ENCODE measurements at places on chromosomes 5 and 9. TPM values are rescaled to one million over a fixed set of nuclear protein-coding genes. Genes with fewer than 3 reads are reported as not detected.

Gene TUT7
- total RNA-seq, result 24.5 TPM

Gene ACOT12
- total RNA-seq, result not detected

Gene FBP2
- total RNA-seq, result not detected

Gene MRRF
- total RNA-seq, result 27.8 TPM

DNA sequence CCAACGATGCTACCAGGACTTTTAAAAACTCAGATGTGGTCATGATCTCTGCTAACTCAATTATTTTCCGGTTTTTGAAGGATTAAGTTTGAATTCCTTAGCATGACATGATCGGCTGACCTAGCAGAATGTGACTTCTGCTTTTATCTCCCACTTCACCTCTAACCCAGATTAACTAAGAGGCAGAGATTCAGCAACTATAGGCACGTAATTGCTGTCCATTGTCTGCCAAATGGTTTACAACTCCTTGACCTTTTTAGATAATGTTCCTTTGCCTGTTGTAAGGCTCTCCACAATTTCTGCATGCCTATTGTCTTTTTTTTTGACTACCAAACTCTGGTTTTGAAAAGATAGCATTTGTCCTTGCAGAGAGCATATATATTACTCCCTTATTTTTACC lies 268.2 kb downstream of the BRINP1 start:
- DNase-seq, result no peak

DNA sequence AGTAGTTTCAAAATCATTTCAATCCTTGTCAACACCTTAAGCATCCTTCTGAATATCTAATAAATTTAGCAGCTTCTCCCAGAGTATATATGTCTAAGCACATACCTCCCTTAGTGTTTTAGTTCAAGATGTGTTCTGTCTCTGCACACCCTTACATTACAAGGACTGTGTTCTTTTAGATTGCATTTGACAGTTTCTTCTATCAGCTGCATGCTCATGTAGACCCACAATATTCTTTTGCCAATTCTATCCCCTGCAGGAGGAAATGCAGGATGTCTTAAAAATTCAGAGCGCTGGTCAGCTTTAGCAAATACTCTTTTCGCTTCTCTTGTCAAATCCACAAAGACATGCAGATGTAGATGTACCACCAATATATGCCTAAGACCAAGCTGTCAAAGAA lies 145.8 kb upstream of the SLC30A5 start:
- no peak for DNase-seq

GRCh38 chr9:88258024-88258423 lies 119.7 kb upstream of the SPATA31C2 start:
- no peak for DNase-seq

- no peak for DNase-seq
These were observed 19.8 kb upstream of the INPP5E start for GRCh38 chr9:136459425-136459824.

DNA sequence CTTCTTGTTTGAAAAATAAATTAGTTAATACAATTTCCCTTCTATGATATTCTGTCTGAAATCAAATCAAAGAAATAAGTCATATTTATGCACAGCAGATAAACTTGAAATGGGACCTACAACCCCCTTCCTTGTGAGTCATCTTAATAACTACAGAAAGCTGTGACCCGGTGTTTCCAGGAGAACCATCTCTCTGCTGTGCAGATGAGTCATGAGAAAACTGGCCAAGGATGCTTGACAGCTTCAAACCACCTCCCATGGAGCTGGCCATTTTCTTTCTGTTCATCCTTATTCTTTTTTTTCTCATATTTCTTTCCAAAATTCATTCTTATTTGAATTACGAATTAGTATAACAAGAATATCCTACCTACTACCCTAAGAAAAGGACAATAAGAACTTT lies 43.4 kb upstream of the NR4A3 start:
- no peak for DNase-seq

DNA sequence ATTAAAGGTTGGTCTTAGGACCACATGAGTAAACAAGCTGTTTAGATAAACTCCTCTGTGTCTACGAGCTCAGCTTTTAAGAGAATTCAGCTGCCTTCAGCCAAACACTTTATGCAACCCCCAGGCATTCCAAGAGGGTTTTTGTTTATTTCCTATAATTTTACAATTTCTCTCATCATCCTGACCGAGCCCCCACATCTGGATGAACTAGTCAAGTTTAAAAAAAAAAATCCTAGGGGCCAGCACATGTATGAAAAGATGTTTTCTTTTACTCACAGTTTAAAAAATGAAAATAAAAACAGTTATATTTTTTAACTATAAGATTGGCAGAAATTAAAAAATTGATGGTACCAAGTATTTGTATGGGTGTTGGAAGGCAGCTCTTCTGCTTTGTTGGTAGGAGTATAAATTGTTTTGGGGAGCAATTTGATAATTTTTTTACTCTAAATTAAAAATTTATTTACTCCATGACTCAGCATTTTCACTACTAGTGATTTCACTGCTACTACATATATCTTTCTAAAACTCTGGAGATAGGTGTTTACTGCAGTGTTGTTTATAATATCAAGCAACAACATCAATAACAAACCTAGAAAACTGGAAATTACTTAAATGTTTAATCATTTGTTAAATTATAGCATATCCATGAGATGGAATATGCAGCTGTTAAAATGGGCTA lies 18.1 kb downstream of the YTHDC2 start:
- DNase-seq, result no peak

DNA sequence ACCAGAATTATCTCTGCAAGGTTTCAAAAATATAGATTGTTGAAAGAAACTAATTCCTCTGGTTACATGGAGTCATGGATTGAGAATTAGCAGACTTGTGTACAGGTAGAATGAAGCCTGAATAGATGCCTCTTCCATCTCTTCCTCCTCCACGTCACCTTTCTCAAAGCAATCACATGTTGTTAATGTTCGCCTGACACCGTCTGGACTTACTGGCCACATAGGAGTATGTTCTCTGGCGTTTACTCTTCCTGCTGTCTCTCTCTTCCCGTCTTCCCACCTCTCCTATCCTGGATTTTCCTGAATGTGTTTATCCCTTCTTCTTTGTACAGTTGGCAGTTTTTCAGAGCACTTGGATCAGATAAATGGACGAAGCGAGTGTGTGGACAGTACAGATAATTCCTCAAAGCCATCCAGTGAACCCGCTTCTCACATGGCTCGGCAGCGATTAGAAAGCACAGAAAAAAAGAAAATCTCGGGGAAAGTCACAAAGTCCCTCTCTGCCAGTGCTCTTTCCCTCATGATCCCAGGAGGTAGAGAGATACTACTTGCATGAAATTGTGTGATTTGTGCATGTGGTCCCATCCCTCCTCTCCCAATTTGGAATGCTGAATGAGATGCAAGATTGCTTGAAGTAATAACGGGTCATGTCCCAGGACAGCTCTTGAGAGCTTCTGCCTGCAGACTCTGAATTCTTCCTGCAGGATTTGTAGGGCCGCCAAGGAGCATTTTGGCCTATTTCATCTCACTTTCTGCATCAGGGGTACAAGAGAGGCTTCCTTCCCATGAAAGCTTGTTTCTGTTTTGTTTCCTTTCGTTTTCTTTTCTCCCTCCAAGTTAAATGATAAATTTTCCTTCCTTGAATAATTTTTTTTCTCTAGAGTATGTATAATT lies 47.3 kb downstream of the CD180 start:
- no peak for DNase-seq

GRCh38 chr5:14208071-14209021 lies 65.2 kb downstream of the TRIO start:
- no peak for DNase-seq

GRCh38 chr9:1366276-1366675 lies 316.1 kb downstream of the DMRT2 start:
- DNase-seq, result no peak

- no peak for DNase-seq
These were observed 32.7 kb upstream of the ABCA1 start for GRCh38 chr9:104960662-104961061.

DNA sequence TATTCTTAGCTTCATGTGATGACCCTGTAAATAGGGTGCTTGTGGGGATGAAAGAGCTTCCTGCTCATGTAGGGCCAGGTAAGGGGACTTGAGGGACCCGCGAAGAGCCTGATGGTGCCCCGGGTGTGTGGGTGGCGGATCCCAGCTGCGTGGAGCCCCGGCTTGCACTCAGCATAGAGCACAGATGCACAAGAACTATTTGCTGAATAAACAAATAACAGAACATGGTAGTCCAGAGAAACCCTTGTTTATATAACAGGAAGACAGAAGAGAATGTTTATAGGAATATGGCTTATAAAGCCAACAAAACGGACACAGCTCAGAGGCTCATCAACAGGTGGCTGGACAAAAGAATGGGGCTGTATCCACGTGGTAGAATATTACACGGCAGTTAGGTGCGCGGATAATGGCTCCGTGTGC lies 106.9 kb upstream of the COL5A1 start:
- DNase-seq, result no peak

DNA sequence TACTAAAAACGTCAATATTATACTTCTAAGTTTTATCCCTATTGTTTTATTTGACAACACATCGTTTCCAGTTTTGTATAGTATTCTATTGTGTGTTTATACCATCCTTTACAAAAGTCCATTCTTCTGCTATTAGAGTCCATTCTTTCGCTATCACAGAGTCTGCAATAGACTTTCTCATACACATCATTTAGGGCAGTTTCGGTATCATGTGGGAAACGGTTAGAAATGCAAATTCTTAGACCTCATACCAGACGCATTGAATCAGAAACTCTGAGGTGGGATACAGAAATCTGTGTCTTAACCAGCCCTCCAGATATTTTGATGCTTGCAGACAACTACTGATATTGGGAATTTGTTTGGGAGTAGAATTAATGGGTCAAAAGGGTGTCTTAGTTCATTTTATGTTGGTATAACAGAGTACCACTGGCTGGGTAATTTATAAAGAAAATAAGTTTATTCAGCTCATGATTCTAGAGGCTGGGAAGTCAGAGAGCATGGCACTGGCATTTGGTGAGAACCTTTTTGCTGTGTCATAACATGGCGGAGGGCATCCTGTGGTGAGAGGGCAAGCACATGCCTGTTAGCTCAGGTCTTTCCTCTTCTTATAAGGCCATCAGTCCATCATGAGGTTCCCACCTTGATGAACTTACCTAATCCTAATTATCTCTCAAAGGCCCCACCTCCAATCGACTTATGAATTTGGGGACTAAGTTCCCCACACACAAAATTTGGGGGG lies 21.1 kb downstream of the CARTPT start:
- no peak for DNase-seq

DNA sequence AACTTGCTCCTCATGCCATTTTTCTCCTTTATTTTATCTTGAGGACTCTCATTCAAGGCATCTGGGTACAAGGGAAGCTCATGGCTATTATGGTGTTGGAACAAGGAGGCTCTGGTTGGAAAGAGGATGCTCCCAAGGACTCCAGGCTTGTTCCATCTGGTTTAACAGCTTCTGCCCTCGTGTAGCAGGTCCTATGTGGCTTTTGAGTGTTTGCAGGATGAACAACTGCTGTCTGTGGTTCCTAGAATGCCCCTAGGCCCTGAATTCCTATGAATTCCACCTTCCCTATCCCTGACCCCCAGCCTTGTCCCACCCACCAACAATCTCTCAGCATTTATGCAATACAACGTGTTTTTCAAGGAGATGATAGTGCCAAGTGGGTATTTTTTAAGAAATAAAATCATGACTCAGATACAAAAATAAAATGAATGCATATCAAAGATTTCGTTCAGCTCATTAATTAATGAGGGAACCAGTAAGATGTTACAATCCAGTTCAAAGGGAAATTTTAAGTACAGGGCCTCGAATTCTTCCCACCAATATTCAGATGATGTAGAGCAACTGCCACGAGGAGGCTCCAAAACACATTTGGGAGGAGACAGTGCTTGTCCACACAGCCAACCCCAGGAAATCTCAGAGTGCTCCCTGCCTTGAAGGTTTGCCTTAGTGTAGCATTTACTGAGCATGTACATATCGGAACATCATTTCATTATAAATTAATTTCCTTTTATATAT lies 182.0 kb downstream of the MUSK start:
- DNase-seq, result no peak

GRCh38 chr9:649128-650074 lies 192.1 kb upstream of the DMRT1 start:
- peak; percentile 29 for DNase-seq

DNA sequence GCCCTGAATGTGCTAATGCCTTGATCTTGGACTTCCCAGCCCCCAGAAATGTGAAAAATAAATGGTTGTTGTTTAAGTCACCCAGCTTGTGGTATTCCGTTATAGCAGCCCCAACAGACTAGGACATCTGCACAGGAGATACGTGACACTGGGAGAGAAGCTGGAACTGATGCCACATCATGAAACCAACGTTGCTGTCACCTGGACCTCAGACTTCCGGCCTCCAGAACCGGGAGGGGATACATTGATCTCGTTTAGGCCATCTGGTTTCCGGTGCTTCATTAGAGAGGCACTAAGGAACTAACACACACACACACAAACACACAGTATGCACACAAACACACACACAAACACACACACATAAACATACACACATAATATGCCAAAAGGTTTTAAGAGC lies 75.0 kb upstream of the ICE1 start:
- no peak for DNase-seq

DNA sequence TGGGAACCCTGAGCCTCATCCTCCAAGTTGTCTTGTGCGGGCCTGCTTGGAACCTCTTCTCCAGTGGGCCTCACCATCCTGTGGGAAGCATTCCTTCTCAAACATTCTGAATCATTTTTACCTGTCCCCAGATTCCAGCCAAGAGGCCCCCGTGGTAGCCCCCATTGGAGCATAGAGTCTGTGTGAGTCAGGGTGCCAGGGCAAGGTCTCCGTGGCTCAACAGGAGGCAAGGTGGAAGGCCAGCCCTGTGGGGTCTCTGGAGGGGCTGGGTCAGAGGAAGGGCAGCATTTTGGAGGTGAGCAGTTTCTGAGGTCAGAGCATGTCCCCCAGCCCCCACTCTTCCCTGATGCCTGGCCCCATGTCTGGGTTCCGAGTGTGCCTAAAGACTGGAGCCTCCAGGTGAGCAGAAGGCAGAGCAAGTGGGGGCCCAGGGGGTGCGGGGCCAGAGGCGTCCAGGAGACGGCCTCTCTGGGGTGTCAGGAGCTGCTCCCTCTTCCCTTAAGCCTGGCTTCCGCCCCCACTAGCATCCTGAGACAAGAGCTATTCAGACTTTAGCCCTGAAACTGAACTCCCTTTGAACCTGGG lies 2.1 kb downstream of the CACNA1B start:
- peak; percentile 88 for DNase-seq

- DNase-seq, result no peak
These were observed 91.2 kb upstream of the ERBIN start for GRCh38 chr5:65835191-65835590.

Measured in esophagus muscularis mucosa (tissue), 4 donors.